ENCODE measurements at places on chromosomes 13 and 19.
A peak's percentile ranks its signal among the peaks of the same experiment; 100 is the strongest.

DNA sequence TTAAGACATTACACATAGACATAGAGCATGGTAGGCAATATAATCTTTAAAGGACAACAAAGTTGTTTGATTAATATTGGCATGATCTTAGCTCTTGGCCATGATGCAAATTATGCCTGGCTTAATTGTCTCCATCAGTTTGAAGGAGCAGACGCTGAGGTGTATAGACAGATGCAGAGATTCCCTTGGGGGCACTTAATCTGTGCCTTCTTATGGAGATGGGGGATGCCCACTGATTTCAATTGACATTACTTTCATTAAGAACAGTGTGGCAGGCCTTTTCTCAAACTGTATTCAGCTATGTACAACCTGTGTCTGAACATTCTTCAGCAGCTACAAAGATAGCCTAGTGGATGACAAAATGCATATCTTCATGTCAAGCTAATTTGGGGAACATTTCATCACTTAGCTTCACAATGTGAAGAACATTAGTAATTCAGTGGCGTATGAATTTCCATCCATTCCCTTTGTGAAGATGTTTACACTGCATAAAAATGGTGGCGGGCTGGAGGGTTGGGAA lies 85.3 kb upstream of the MYCBP2 start:
- DNase-seq: no peak

DNA sequence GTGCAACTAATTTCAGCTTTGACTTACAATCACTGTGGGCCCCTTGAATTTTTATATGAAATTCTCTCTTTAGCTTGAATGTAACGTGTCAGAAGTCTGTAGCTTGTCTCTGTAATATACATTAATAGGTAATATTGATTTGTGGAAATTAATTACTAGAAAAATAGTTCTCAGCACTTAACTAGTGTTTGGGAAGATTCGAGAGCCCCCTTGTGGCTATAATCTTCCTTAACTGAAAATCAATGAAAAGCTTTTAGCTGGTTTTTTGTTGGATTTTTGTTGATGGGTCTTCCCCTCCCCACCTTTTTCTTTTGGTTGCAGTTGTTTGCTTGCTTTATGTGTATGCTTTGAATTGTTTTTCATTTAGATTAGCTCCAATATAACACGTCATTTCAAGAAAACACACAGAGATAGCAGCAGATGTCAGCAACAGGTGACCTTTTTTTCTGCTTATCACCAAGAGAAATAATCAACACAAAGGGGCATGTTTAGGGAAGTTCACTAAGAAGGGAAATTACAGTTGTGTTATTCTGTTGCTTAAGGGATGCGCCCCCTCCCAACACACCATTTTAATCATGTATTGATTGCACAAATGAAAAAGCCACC lies 176.8 kb downstream of the OXGR1 start:
- DNase-seq: no peak

GRCh38 chr13:25946321-25946720 lies 105.5 kb downstream of the SHISA2 start:
- no peak for DNase-seq

GRCh38 chr19:3304871-3305423 lies 61.4 kb upstream of the NFIC start:
- DNase-seq: peak; percentile 85

DNA sequence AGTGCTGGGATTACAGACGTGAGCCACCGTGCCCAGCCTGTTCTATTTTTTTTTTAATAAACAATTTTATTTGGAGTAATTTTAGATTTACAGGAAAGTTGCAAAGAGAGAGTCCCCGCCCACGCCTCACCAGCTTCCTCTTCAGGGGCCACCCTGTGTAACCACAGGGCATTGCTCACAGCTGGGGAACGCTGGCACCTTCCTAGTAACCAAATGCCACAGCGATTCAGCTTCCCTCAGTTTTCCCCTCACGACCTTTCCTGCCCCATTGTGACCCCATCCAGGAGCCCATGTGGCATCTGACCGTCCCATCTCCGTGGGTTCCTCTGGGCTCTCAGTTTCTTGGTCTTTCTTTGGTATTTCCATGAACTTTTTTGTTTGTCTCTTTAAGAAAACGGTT lies 83.9 kb downstream of the GNG7 start:
- peak; percentile 82 for DNase-seq

DNA sequence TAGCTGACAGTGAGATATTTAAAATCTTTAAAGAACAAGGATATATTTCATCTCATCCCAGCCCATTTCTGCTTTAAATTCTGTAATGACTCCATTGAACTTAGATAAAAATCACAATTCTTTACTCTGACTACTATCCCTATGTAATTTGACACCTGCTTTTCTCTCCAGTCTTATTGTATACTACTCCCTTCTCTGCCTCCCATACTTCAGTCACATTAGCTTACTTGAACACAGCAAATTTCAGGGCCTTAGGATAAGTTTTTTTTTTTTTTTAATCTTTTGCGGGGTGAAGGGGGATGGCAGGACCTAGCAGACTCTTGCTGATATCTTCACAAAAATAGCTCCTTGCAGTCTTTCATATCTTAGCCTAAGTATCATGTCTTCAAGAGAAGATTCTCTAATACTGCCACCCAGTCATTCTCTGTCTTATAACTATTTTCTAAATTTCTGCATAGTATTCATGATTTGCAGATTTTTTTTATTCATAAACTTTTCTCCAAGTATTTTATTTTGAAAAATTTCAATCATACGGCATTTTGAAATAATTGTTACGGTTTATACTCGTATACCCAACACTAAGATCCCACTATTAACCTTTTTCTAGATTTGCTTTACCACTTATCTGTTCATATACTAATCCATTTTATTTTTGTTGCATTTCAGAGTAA lies 151.4 kb downstream of the PCCA start:
- DNase-seq: no peak

DNA sequence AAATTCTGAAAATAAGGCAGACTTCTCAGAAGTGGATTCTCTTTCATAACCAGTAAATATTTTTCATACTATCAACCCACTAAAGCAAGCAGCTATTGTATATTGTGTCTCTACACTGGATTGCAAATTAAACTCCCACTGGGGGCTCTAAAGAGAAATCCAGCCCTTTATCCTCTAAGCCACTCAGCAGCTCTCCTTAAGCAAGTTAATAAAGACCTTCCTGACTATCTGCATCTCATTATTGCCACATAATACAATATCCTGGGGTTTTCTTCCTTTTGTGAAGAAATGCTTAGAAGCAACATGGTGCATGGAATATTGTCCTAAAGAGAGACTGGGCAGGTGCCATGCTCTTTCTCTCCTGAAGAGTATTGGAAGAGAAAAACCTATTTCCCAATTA lies 521.3 kb downstream of the MYO16 start:
- no peak for DNase-seq

- no peak for DNase-seq
Observed at GRCh38 chr19:55256562-55257460, 2.0 kb downstream of the PPP6R1 start.

DNA sequence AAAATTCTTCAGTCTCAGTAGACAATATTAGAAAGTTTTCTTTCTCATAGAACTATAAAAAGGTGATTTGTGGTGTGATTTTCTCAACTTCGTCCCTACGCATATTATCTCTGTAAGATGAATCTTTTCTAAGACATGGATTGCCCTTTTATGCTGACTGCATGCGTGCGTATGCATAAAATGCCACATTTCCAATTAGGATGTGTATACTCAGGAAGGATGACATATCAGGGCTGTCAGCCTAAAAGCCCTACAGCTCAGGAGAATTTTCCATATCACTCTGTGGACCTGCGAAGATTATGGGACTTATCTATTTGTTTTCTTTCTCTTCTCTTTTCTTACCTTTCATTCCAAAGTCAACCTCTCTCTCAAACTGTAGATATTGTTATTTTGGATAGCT lies 166.5 kb upstream of the GPC6 start:
- no peak for DNase-seq

- peak; percentile 93 for DNase-seq
Observed at GRCh38 chr13:109784590-109785140, 1.7 kb downstream of the IRS2 start.

- DNase-seq: no peak
Observed at GRCh38 chr13:83731113-83731512, 151.2 kb downstream of the SLITRK1 start.

DNA sequence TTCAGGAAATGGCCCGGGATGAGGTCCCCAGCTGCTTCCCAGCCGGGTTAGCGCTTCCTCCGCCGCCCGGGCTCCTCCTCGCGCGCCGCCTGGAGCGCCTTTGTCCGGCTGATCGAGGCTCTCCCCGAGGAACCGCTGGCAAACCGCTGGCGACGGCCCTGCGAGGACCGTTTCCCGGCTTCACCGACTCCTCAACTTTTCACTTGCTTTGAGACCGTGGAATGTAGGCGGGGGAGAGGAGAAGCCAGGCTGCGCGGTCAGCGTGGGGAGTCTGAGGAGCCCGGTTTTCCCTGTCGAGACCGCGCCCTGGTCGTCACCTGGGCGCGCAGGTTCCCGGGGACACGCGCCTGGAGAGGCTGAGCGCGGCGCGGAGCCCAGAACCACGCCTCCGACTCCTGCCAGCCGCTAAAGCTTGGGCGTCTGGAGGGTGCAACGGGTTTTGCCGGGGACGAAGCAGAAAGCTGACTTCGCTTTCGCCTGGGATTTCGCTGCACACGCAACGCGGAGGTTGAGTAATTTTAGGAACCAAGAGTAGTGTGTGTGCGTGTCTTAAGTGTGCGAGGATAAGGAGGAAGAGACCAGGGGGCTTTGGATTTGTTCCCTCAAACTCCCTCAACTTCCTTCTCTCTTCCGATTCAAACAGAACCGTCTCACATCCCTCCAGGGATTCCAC lies 7.3 kb upstream of the DGKH start:
- DNase-seq: peak; percentile 76

GRCh38 chr19:1844513-1845124 lies 3.7 kb downstream of the REXO1 start:
- DNase-seq: no peak

DNA sequence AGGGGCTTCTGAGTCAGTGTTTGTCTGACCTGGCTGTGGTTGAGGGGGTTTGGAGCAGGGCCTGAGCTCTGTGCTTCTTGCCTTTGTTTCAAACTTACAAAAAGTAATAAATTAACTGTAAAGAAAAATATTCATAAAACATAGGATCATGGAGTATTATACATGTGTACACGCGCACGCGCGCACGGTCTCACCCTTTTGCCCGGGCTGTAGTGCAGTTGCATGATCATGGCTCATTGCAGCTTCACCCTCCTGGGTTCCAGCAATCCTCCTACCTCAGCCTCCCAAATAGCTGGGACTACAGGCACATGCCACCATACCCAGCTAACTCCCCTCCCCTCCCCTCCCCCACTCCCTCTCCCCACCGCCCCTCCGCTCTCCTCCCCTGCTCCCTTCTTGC lies 23.5 kb downstream of the TDRD12 start:
- no peak for DNase-seq

DNA sequence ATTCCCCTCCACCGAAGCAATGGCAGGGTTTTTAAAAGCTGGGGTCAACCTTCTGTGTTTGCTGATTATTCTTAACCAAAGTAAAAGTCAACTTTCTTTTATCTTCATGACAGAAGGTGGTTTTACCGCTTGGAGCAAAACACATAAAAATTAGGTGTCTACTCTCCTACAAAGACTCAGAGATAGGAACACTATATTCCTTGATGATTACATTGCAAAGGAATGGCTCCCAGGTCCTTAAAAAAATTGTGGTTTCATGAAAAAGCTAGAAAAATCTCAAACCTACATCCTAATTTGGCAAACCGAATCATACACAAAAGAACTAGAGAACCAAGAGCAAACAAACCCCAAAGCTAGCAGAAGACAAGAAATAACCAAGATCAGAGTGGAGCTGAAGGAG lies 760.4 kb upstream of the PCDH20 start:
- no peak for DNase-seq

GRCh38 chr19:34269081-34269480 lies 14.7 kb downstream of the GARRE1 start:
- no peak for DNase-seq

DNA sequence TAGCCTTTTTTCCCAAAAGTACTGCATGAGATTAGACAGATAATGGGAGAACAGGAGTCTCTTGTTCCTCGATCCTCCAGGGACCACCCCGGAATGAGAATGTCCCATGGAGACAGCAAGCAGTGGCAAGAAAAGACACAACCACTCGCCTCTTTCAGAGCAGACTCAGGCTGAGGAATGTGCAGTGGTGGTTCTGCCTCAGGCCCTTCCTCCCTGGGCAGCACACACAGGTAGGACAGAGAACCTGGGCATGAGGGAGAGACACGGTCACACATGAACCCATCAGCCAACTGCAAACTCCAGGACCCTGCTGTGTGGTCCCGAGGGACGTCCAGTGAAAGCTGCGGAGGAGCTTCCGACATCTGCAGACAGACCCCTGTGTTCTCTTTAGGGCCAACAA lies 31.0 kb downstream of the CRYL1 start:
- no peak for DNase-seq

- no peak for DNase-seq
Observed at GRCh38 chr13:95087746-95088305, 213.4 kb downstream of the ABCC4 start.

- DNase-seq: no peak
Observed at GRCh38 chr13:91280801-91281200, 66.7 kb upstream of the MIR17HG start.

DNA sequence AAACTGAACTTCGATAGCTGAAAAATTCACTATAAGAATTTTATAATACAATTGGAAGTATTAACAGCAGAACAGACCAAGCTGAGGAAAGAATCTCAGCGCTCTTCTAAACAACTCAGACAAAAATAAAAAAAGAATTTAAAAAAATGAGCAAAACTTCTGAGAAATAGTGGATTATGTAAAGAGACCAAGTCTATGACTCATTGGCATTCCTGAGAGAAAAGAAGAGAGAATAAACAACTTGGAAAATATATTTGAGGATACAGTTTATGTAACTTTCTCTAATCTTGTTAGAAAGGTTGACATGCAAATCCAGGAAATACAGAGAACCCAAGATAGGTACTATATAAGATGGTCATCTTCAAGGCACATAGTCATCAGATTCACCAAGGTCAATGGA lies 25.4 kb downstream of the SLC25A15 start:
- DNase-seq: no peak

GRCh38 chr19:17688853-17689595 lies 870 bp upstream of the UNC13A start:
- DNase-seq: no peak

- no peak for DNase-seq
Observed at GRCh38 chr13:73063166-73063565, 4.4 kb downstream of the KLF5 start.

DNA sequence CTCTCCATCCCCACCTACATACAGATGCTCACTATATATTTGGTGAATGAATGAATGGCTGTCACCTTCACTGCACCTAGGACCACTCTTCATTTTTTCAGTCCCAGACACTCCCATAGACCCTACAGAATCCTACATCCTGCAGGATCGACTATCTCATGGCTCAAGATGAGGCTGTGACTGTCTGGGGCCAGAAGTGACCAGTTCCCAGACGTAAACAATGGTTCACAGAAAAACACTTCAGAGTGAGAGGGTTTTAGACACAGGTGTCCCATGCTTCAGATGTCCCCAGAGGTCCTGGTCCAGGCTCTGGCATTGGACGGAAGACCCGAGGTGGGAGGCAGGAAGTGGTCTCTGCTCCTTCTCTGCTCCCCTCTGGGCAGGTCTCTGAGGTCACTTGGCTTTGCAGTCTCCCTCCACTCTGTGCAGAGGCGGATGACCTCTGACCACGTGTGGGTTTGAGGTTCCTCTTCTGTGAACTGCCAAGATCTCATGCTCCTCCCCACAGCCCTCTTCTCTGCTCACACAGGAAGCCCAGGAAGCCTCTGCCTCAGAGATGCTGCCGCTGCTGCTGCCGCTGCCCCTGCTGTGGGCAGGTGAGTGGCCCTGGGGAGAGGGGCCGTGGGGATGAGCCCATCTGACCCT lies 24.9 kb downstream of the SIGLEC7 start:
- DNase-seq: no peak

All from kidney (tissue), 22 donors.